ENCODE measurements at places on chromosomes 6 and 20.

- no peak for DNase-seq
Measured at GRCh38 chr6:131736003-131736596, 25.3 kb upstream of the CTAGE9 start.

DNA sequence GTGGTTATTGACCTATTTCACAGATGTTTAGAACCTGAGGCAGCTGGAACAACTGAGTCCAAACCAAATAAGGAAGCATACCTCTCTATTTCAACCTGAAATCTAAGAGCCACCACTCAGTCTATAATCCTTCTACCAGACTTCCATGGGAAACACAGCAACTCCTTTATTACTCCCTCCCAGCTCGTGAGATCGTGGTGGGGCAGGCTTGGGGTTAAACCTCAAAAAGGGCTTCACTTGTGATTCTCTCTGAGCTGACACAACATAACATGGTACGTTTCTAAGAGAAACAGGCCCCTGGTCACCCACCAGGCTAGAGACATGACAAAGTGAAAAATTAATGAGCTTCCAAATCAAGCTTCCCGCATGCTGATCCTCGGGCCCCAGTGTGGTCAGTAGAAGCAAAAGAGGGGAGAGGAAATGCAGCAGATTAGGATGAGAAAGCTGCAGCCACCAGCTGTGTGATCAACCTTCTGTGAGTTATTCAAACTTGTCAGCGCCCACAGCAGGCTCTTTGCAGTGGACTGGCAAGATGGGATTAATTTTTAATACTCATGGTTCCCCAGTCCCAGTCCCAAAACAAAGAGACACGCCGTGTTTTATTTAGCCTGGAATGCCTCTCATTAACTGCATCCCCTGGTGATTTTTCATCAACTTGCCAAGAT is 9.3 kb downstream of the PKHD1 start:
- DNase-seq: no peak

DNA sequence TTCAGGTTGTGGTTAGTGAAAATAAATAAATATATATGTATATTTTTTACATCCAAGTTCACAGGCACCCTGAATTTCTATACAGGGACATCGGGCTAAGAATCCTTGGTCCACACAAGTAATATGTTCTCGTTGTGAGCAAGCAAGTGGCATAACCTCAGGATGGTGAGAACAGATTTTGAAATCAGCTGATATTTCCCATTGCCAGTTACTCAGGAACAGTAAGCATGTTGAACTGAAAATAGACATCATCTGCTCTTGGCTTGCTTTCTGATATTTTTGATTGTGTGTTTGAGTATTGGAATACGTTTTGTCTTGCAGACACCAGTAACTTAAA is 87.7 kb downstream of the TRMT6 start:
- DNase-seq: no peak

DNA sequence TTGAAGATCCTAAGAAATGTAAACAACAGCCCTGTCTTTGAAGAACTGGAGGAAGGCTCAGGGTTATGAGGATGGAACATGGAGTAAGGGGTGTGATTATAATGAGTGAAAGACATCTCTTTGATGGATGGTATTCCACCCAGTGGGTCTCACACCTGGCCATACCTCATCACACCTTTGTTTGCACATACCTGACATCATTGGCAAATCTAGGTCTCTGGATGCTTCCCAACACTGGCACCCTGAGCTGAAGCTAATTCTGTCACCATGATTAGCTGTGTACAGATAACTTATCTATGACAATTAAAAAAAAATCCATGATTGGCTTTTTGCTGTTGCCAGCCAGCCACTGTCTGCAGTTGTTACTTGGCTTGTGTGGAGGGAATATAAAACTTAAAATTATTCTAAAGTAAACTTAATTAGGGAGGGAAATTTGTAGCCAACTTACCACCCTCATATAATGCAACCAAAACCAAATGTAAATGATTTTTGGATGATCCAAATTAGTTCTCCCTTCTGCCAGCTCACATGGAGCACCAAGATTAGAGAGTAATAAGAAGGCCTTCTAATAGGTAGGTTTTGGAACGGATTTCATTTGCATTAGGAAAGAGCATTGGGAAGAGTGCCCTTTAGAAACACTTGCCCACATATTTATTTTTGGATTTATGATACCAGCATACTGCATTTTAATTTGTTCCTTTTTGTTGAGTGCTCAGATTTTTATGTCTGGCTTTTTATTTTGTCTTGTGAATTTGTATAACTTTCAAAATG is 249.5 kb downstream of the SOX4 start:
- DNase-seq: no peak

DNA sequence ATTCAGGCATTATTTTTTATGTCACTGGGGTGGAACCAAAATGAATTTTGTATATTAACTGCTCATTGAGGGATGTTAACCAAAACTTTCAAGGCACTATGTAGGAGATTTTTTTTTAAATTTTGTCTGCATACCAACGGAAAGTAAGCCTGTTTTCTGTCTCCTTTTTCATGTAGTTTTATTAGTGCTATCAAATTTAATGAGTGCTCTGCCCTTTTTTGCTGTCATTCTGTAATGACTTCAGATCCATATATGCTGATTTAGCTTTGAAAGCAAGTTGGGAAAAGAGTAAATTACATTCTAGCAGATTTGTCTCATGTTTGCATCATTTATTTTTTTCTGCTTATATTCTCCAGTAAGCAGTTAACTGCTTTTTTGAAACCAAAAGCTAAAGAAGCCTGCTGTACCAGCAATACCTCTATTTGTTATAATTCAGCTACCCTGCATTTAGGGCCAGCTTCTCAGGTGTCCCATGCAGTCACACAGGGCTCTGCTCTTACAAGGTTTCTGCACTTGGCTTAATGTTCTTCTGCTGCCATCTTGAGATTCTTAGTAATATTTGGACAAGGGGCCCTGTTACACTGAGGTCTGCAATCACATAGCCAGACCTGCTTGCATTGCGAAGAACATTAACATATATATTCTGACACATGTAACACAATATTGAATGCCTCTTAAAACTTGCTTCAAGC is 429.0 kb downstream of the UTRN start:
- DNase-seq: no peak

- DNase-seq: no peak
Measured at GRCh38 chr6:12112540-12113189, 100.6 kb downstream of the HIVEP1 start.

GRCh38 chr20:60976913-60977312 is 275.1 kb upstream of the CDH4 start:
- no peak for DNase-seq

DNA sequence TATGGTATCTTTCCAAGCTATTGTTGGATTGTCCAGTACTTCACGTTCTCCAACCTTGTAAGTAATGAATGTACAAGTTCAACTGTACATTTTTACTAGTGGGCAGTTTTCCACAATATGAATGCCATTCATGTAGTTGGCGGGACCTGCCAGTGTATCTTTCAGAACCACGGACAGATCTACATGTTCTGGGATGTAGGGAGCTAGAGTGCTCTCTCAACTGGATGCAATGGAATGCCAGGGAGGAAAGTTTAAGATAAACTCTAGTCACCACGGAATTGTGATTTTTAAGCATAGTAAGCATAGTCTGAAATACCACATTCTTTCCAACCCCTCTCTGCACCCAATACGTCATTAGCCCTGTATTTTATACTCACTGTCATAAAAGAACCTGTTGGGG is 21.5 kb upstream of the HLA-C start:
- DNase-seq: no peak

DNA sequence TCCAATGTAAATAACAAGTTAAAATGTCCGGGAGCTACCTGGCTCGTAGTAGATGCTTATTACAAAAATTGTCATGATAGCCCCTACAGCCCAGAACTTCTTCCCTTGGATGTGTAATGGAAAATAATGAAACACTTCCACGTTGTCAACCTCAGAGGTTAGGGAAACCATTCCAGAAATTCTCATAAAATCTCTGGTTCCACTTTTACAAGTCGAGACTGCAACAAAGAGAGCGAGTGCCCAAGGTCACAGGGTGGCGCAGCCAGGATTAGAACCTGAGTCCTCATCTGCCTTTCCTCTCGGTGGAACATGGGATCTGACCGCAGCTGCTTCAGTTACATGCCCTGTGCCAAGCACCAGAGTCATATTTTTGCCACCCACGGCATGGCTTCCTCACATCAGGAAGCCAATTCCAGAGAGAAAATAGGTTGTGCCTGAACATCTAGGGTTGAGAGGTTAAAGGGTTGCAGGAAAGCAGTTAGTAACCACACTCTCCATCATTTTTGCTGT is 157.6 kb downstream of the SOBP start:
- no peak for DNase-seq

GRCh38 chr6:51614725-51615124 is 472.7 kb downstream of the PKHD1 start:
- DNase-seq: no peak

- no peak for DNase-seq
Measured at GRCh38 chr20:63843222-63843621, 12.2 kb upstream of the ZBTB46 start.

GRCh38 chr6:135054226-135054568 is 425 bp downstream of the HBS1L start:
- no peak for DNase-seq

DNA sequence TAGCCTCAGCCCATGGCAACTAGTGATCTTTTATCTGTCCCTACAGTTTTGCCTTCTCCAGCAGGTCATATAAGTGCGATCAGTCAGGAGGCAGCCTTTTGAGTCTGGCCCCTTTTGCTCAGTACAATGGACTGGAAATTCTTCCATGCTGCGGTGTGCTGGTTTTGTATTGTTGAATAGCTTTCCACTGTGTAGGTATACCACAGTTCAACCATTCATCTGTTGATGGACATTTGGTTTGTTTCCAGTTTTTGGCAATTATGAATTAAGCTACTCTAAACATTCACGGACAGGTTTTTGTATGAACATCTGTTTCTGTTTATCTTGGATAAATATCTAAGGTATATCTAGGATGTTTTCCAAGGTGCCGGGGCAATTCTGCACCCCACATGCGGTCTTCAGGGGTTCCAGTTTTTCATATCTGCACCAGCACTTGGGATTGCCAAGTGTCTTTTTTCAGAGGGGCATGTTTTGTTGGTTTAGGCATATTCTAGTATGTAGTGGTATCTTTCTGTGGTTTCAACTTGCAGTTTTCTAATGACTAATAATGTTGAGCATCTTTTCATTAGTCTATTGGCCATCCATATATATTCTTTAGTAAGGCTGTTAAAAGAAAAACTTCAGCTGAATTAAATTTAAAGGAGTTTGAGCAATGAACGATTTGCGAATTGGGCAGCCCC is 141.0 kb downstream of the TFAP2C start:
- DNase-seq: no peak

- no peak for DNase-seq
Measured at GRCh38 chr6:111541682-111542065, 58.7 kb upstream of the REV3L start.

- DNase-seq: no peak
Measured at GRCh38 chr6:133435065-133435728, 194.0 kb downstream of the EYA4 start.

GRCh38 chr20:3109350-3110302 is 25.1 kb upstream of the AVP start:
- DNase-seq: no peak

DNA sequence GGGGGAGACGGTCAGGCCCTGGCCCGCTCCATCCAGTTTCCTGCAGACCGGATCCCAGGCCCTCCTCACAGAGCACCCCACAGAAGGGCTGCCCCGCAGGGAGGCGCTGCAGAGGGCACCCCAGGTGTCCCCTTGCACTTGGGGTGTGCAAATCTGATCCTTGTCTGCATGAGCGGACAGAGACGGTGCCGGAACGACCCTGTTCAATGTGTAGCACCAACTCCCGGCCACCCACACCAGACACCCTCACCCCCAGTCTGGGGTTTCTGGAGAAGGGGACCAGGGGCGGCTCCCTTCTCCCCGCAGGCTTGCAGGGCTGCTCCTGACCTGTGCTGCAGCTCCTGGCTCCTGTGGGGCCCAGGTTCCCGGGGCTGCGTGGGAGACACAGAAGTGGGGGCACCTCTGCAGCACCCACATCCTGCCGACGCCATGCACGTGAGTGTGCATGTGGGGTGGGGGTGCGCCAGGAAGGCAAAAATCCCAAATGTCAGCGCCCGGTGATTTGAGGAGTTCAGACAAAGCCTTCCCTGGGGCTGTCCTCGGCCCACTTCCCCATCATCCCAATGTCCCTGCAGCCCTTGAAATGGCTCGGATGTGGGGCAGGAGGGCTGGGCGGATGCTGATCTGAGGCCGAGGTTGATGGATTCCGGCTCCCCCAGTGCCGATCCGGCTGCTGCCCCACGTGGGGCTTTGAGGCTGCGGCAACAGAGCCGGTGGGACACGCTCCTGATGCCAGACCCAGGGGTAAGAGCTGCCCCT is 85.3 kb upstream of the BHLHE23 start:
- no peak for DNase-seq

DNA sequence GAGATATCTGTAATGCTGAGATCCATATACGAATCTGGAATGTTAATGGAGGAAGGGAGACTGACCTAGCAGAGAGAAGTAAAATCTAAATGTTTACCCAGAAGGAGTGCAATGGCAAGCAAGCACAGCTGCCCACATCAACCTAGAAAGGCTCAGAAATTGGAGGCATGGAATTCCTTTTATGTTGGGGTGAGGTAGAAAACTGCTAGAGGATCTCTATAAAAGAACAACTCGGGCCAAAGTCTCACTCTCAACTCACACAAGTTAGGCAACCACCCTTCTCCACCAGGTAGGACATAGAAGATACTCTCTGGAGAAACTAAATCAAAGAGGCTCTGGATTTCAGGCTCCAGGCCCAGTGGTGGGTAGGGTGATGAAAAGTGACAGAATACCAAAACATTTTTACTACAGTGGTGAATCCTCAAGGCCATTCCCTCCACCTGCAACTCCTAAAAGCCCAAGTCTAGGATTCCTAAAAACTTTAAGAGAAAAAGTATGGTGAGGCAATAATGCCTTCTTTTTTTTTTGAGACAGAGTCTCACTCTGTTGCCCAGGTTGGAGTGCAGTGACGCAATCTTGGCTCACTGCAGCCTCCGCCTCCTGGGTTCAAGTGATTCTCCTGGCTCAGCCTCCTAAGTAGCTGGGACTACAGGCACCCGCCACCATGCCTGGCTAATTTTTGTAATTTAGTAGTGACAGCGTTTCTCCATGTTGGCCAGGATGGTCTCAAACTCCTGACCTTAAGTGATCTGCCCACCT is 9.5 kb upstream of the ADGRG6 start:
- DNase-seq: no peak

GRCh38 chr6:41071501-41071922 is 644 bp downstream of the OARD1 start:
- DNase-seq: no peak

DNA sequence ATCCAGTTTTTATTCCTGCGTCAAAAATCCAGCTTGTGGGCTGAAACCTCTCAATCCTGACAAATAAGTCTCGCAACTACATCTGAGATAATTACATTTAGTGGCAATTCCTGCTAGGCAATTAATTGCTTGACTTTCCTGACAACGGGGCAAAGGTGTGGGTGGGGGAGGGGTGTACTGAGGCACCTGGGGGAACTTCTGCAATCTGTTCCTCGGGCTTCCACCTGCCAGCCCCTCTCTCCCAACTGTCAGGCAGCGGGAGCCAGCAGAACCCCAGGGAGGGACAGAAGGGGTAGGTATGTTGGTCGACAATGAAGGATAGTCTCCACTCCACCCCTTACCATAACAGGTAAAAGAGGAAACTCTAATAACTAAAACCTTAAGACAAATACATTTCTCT is 6.8 kb downstream of the C6orf52 start:
- no peak for DNase-seq

Measured in MV-4-11 (cell line).